ENCODE measurements at places on chromosomes 1 and 21.

- DNase-seq: no peak
Measured at GRCh38 chr1:228457017-228457395, 30.2 kb upstream of the RNF187 start.

GRCh38 chr1:51736702-51737101, 119.8 kb downstream of the OSBPL9 start:
- DNase-seq: no peak

DNA sequence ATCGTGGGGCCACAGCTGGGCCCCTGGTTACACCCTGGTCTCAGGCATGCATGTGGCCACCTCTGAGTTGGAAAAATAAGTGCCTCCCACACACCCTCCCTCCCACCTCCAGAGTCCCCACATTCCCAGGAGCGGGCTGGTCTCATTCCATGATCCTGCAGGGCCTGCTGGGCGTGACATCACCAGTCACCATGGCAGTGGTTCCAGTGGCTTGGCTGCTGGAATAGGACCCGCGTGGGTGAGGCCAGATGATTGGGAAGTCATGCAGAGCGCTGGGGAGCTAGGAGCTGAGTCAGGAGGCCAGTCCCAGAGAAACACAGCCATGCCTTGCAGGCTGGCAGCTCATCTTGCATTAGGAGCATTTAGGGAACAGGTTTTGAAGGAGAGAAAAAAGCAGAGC, 125.4 kb upstream of the TMEM51 start:
- DNase-seq: no peak

DNA sequence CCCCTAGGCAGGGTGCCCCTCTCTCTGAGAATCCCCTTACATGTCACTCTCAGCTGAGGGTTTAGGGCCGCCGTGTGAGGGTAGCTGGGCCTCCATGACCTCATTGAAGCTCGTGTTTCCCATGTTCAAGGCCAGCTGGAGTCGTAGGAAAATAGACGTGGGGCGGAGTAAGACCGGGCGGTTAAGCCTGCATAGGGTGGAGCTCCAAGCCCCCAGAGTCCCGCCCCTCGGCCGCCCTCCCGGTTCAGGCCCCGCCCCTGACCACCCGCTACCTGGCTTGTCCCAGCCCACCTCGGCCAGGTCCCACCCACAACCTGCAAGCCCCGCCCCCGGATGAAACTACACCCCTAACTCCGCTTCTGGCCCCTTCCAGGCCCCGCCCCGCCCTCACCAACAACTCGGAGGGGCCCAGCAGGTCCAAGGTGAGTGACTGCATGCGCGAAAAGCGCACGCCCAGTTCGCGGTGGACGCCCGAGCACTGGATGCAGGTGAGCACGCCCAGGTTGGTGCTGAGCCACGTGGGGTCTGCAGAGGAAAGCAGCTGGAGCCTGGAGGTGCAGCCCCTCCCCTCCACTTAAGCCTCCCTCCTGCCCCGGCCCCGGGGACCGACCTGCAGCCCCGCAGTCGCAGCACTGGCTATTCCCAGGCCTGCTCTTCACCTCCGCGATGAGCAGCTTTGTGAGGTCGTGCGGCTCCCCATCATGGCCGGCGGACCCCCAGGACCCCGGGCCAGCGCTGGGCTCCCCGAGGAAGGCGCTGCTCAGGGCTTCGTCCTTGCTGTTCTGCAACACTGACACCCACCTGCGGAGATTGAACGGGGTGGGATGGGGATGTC, 12.2 kb upstream of the TCEA3 start:
- DNase-seq: no peak

DNA sequence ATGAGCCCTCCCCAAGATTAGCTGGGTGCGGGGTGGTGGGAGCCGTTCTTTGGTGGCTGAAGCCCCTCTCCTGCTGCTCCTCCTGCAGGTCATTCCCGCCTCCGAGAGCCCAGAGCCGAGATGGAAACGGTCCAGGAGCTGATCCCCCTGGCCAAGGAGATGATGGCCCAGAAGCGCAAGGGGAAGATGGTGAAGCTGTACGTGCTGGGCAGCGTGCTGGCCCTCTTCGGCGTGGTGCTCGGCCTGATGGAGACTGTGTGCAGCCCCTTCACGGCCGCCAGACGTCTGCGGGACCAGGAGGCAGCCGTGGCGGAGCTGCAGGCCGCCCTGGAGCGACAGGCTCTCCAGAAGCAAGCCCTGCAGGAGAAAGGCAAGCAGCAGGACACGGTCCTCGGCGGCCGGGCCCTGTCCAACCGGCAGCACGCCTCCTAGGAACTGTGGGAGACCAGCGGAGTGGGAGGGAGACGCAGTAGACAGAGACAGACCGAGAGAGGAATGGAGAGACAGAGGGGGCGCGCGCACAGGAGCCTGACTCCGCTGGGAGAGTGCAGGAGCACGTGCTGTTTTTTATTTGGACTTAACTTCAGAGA, 448 bp downstream of the G0S2 start:
- DNase-seq: peak; percentile 76

DNA sequence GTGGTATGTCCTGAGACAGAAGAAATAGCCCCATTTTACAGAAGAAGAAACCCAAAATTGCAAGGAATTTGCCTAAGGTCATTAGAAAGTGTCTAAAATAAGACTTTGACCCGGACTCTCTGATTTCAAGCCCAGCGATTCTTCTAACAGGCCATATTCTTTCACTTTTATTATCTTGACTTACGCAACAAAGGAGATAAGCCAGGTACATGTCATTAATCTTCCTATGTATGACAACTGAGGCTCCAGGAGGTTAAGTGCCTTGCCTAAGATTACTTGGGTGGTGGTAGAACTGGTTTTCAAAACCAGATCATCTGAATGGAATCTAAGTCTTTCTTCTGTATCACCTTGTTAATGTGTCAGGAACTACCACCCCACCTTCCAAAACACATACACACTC, 124.3 kb downstream of the PBX1 start:
- no peak for DNase-seq

GRCh38 chr1:172477741-172478140, 33.9 kb upstream of the PIGC start:
- no peak for DNase-seq

- no peak for DNase-seq
Measured at GRCh38 chr21:42403611-42404231, at the start of gene UBASH3A. Gene UBASH3A (plus strand): TSS chr21:42403902. CDS start chr21:42403946, 44 bp downstream.

DNA sequence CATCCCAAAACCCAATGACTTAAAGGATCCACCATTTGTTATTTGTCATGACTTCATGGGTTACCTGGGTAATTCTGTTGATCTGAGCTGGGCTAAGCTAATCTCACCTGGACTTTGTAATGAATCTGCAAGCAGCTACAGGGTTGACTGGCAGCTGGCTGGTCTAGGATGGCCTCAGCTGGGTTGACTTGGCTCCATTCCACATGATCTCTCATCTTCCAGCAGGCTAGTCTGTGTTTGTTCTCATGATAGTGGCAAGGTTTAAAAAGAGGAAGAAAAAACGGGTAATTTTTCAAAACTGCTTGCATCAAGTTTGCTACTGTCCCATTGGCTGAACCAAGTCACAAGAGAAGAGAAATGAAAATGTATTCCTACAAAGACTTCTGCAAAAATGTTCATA, 24.8 kb upstream of the ZMYM4 start:
- DNase-seq: peak; percentile 22

DNA sequence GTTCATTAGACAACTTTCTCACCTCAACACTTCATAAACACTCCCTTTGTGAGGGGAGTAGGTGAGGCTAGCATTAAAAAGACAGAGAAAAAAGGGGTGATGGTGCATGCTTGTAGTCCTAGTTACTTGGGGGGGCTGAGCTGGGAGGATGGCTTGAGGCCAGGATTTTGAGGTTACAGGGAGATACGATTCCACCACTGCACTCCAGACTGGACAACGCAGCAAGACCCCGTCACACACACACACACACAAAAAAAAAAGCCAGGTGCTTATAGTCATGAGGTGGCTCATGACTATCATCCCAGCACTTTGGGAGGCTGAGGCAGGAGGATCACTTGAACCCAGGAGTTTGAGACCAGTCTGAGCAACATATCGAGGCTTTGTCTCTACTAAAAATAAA, 29.6 kb downstream of the GON4L start:
- no peak for DNase-seq

GRCh38 chr1:162578071-162578700, 16.7 kb downstream of the UAP1 start:
- no peak for DNase-seq

DNA sequence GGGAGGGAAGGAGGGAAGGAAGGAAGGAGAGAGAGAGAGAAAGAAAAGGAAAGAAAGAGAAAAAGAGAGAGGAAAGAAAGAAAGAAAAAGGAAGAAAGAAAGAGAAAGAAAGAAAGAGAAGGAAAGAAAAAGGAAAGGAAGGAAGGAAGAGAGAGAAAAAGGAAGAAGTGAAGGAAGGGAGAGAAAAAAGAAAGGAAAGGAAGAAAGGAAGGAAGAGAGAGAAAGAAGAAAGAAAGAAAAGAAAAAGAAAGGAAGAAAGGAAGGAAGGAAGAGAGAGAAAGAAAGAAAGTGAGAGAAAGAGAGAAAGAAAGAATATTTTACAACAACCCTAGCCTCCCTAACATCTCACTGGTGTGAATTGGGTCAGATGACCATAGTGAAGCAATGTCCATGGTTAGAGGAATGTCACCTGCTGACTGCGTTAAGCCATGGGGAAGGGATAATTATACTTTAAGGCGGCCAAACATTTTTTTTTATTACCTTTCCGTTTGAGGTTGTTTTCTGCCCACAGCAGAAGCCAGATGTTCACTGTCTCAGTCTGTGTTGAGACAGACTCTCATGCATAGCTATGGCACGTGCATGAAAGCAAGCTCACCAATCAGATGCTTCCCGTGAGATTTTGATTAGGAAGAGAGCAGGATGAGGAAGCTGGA, 76.4 kb downstream of the SNRPE start:
- DNase-seq: no peak

- DNase-seq: no peak
Measured at GRCh38 chr1:221719278-221719597, 22.7 kb downstream of the DUSP10 start.

GRCh38 chr1:198764748-198765147, 125.9 kb downstream of the PTPRC start:
- no peak for DNase-seq

GRCh38 chr1:235940285-235940684, 73.6 kb upstream of the LYST start:
- DNase-seq: no peak

DNA sequence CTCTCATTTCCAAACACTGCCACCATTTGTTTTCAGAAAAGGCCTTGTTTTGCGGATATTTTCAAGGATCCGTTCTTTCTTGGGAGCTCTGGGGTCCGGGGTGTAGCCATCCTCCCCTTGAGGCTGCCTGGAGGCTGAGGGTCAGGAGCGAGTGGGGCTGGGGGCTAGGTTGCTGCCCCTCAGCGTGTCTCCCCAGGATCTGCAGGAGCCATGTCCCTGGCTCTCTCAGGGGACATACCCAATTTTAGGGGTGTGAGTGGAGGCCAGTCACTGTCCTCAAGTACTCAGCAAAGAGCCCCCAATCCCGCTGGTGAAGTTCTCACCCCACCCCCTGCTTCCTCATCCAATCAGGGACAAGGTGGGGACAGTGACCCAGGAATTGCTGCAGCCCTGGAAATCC, 15.0 kb upstream of the PRDM16 start:
- no peak for DNase-seq

- DNase-seq: no peak
Measured at GRCh38 chr1:68958958-68959357, 462.1 kb upstream of the DEPDC1 start.

DNA sequence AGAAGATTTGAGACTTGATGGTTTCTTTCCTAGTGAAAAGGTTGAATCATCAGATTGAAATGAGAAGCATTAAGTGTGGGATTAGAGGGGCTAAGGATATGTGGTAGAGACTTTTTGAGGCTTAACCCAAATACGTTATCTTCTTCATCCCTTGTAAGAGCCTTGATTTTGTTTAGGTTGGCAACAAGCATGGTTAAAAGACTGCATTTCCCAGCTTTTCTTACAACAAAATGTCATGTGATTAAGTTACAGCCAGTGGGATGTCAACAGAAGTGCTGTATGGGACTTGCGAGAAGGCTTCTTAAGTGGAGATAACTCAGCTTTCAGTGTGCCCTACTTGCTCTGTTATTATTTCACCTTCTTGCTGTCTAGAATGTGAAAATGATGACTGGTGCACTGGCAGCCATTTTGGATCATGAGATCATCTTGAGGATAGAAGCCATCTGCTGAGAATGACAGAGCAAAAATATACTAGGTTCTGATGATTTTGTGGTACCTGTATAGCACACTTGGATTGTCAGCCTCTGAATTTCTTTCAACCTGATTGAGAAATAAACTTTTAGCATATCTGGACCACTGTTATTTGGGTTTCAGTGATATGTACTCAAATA, 41.3 kb upstream of the GNG12 start:
- no peak for DNase-seq

GRCh38 chr1:30888391-30888790, 20.2 kb downstream of the SDC3 start:
- DNase-seq: no peak

DNA sequence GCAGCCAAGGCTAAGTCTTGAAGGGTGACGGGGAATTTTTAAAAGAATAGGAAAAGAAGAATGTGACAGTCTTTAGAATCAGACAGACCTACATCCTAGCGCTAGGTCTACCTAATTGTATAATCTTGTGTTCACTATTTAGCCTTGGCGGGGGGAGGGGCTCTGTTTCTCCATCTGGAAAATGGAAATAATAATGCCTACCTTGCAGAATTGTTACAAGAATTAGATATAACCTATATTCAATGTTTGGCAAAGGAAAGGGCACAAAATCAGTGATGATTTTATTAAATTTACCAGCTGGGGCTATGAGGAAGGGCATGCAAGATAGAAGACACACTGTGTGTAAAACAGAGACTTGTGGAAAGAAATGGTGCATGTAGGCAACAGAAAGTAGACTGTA, 154.8 kb downstream of the ZBTB18 start:
- no peak for DNase-seq

DNA sequence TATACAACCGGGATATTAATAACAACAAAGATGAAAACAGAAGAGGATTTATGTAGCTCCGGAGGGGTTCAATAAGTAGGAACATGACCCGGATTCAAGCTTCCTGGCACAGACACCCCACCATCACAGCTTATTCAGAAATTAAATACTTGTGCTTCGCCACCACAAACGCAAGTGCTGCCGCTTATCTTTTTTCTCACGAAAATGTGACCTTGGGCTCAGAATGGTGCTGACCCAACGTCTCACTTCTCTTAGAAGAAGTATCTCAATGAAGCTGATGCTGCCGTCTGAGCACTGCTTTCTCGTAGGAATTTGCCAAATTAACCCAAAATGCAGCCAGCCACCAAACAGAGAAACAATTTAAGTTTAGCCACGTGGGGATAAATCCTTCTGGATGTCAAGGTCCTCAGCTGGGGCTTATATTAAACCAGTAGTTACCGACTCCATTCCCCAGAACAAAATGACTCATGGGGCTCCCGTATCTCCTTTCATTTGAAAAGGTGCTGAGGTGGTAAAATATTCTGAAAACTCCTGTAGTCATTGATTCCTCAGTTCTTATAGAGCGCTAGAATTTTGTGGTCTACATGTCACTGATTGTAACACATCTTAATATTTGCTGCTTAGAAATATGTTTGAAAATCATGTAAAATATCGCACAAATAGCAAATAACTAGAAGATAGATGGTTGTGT, 466.7 kb downstream of the SMYD3 start:
- DNase-seq: no peak
